Smooth muscle cell of the coronary artery (primary cell): ENCODE measurements at places on chromosomes 6 and 20. TPM values are rescaled to one million over a fixed set of nuclear protein-coding genes. Genes with fewer than 3 reads are reported as not detected.

Gene STX11
- total RNA-seq: 0.35 and 1.7 TPM in 2 replicates

Gene RIN2
- 45.9 and 55.9 TPM in 2 replicates for total RNA-seq

Gene NHSL1
- total RNA-seq: 3.5 and 5.9 TPM in 2 replicates

Gene CAGE1
- 0.08 and 0.12 TPM in 2 replicates for total RNA-seq

Gene IRF4
- 0.12 TPM in 1 of 2 replicates, not detected in the other for total RNA-seq

Gene MATN4
- total RNA-seq: 0.23 TPM in 1 of 2 replicates, not detected in the other

Gene PHACTR3
- not detected in 2 replicates for total RNA-seq

Gene HM13
- total RNA-seq: 45.0 and 55.8 TPM in 2 replicates

Gene C6orf52
- total RNA-seq: 0.38 TPM in 1 of 2 replicates, not detected in the other

Gene SYCP2L
- 0.08 TPM in 1 of 2 replicates, not detected in the other for total RNA-seq

Gene RFX6
- not detected in 2 replicates for total RNA-seq

Gene BPIFB2
- not detected in 2 replicates for total RNA-seq

Gene GINS1
- 1.3 and 3.2 TPM in 2 replicates for total RNA-seq

Gene LBP
- total RNA-seq: 0.59 TPM in 1 of 2 replicates, not detected in the other

Gene FAM209B
- total RNA-seq: 0.23 TPM in 1 of 2 replicates, not detected in the other

Gene ARHGAP40
- not detected in 2 replicates for total RNA-seq

Gene NKAPL
- total RNA-seq: 0.75 and 1.4 TPM in 2 replicates

Gene ULBP3
- 5.0 and 5.2 TPM in 2 replicates for total RNA-seq

Gene SULF2
- total RNA-seq: 20.0 and 26.4 TPM in 2 replicates

Gene OLIG3
- not detected in 2 replicates for total RNA-seq

Gene TNNC2
- total RNA-seq: 0.15 and 13.1 TPM in 2 replicates

Gene NKAIN4
- 0.15 TPM in 1 of 2 replicates, not detected in the other for total RNA-seq

Gene ENPP1
- 0.98 and 1.5 TPM in 2 replicates for total RNA-seq

Gene TMEM74B
- not detected in 2 replicates for total RNA-seq

Gene HTR1B
- total RNA-seq: 0.08 TPM in 1 of 2 replicates, not detected in the other

Gene BPIFB1
- total RNA-seq: not detected in 2 replicates

Gene FAM135A
- total RNA-seq: 6.0 and 7.5 TPM in 2 replicates

Gene MARCKS
- 13.7 and 128 TPM in 2 replicates for total RNA-seq

Gene DCBLD1
- 13.2 and 65.3 TPM in 2 replicates for total RNA-seq

Gene DBNDD2
- 0.83 and 1.1 TPM in 2 replicates for total RNA-seq

Gene OPN5
- total RNA-seq: not detected in 2 replicates

Gene RAET1G
- 0.23 and 3.3 TPM in 2 replicates for total RNA-seq

Gene TREM2
- total RNA-seq: 0.12 TPM in 1 of 2 replicates, not detected in the other

Gene POLR3F
- total RNA-seq: 11.1 and 11.8 TPM in 2 replicates

Gene NMBR
- not detected in 2 replicates for total RNA-seq

Gene AGPAT4
- total RNA-seq: 4.0 and 8.1 TPM in 2 replicates

Gene TNFRSF21
- 17.1 and 19.7 TPM in 2 replicates for total RNA-seq

Gene SSTR4
- not detected in 2 replicates for total RNA-seq
